ENCODE measurements at places on chromosomes 7 and 10.

DNA sequence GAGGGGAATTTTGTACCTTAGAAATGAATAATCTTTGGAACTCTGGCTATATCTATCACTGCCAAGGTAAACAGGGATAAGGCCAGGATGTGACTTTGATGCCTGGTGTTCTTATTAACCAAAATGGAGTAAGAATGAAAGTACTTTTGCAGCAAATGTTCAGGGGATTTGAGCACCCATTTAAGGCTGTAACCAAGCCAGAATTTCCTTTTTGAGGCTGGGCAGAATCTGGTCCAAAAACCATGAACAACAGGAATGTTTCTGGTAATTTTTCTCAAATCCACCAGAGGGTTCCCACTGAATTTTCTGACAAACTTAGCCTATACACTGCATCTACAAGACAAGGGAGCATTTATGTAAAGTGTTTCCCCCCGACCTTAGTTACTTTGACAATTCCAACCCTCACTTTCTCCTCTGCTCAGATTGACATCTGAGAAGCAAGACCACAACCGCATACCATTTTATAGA, 120.6 kb downstream of the BAMBI start:
- DNase-seq, result no peak

- DNase-seq, result no peak
Measured at GRCh38 chr7:46600340-46600739, 679.3 kb upstream of the IGFBP3 start.

DNA sequence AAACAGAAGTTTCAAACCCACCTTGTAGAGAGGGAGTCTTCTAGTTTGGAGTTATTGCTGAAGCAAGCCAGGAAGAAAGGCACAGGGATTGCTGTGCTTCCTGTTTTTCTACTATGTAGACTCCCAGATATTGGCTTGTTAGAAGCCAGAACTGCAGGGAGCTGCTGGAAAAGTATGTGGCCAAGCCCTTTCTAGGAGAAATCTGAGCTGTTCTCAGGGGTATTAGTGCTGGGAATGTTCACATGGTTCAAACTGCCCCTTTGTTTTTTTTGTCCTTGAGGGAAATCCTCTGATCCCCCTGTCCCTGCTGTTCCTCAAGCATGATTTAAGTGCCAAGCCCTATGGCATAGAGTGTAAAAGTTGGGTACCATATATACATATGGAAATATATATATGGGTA, 184.0 kb downstream of the CCDC7 start:
- DNase-seq, result no peak

DNA sequence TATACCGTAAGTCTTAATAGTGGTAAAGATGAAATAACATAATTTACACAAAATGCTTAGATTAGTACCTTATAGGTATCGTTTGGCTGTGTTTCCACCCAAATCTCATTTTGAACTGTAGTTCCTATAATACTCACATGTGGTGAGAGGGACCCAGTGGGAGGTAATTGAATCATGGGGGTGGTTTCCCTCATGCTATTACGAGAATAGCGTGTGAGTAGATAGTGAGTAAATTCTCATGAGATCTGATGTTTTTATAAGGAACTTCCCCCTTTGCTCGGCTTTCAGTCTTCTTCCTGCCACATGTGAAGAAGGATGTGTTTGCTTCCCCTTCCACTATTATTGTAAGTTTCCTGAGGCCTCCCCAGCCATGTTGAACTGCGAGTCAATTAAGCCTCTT, 426.3 kb upstream of the POT1 start:
- no peak for DNase-seq

GRCh38 chr10:128125416-128125943, 743 bp downstream of the MKI67 start:
- DNase-seq, result no peak

DNA sequence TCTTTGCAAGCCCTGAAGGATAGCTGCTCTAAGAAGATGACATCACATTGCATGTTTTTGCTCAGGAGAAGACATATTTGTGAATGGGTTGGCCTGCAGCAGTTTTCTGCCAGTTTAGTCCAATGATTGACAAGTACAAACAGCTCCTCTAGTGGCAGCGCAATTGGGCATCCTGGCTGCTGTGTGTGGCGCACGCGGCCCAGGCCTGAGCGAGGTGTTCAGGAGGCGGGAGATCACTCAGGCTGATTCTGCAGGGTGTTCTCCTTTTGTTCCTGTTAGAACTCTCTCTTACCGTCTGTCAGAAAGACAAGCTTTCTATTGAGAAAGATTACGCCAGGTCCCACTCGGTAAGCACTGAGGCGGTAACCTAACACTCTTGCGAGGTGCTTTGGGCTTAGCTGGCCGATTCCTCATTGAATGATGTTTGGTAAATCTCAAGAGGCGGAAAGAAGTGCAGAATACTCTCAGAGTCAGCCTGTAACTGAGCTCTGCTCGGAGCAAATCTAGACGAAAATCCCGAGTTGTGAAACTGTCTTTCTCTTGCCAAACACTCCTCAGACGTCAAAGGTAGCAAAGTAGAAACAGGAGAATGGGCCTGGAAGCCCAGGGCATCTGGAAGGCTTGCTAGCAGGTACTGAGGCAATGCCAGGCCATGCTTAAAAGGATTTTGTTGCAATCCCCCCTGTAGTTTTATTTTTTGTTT, 219.2 kb upstream of the BMPER start:
- no peak for DNase-seq

DNA sequence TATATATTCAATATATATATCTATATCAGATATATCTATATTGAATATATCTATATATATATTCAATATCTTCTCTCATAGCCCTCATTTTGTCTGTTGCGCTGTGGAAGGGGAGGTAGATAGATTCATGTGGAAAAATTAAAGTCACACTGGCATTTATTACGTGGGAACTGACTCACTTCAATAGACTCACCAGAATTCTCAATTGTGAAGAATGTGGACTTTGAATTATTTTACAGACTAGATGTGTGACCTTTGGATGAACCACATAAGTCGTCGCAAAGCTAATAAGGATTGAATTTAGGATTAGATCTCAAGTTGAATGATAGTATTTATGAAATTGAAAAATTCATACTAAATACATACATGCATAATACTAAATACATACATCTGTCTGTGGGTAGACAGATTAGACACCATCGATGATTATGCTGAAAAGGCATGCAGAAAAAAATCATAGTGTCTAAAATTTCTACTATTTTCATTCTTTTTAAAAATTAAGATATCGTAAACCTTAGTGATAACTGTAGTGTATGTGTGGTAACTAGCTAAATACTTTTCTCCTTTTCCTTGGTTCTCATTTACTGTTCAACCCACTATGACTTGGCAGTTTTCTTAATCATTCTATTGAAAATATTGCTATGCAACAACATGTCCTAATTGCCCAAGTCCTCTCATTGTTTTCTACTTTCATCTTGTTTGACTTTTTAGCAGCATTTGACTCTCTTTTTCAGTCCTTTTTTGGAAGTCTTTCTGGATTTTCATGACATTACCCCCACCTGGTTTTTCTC, 61.8 kb upstream of the A1CF start:
- DNase-seq, result no peak

DNA sequence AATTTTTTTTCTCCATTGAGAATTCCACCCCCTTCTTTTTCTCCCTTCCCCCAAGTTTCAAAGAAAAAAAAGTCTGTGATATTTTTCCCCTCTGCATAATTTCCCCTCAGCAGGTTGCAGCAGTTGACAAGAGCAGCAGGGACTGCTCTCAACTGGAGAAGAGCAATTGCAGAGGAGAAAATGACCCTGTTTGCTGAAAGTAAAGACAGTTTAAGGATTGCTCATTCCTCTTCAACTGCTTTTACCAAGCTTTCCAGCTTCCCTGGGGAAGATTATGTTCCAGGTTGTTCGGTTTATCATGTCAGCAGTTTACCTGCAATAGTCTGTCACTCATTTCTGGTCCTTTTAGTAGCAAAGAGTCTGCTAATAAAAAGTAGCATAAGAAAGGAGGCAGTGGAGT, 16.2 kb downstream of the AGK start:
- no peak for DNase-seq

- no peak for DNase-seq
Measured at GRCh38 chr7:116674508-116675173, 2.6 kb downstream of the MET start.

DNA sequence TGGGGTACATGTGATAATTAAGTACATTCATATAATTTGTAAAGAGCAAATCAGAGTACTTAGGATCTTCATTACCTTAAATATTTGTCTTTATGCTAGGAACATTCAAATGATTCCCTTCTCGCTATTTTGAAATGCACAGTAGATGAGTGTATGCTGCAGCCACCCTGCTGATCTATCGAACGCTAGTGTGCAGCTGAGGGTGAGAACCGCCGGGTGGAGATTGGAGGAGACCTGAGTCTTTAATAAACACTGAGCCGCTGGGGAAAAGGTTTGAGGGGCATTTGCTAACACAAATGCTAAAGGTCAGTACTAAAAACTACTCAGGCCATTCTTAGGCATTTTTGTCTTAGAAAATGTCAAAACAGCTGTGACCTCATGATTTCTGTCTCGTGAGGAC, 148.0 kb downstream of the DPP6 start:
- DNase-seq, result no peak

DNA sequence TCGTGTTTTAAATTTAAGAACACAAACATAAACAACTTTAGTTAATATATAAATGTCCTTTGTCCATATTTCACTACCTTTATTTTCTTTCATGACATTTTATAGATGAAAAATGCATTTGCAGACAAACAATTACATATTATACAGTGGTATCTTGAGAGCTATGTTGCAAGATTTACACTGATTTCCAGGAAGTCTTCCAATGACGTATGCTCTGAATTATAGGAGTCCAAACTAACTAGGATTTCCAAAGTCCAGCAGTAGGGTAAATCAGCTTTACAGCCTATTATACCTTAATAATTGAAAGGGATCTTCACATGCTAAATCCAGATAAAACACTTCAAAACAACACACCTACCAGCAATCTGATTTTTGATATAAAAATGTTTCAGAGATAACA, 69.4 kb downstream of the HYCC1 start:
- DNase-seq, result no peak

DNA sequence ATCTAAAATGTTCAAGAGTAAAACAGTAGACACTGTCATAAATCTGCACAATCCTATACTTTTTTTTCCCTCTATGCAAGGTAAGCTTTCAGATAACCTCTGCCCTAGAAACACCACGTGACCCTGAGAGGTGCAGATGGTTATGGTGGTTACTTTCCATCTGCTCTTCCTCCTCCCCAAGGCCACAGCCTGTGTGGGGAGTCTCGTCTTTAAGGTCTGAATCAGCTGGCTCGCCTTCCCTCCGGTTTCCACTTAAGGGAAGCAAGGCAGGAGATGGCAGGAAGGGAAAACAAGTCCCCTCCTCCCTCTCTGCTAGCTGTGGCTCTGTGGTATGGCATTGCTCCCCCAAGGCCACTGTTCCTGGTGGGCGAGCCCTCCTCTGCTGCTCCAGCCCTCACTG, 181.8 kb downstream of the GLI3 start:
- DNase-seq, result no peak

- no peak for DNase-seq
Measured at GRCh38 chr7:111931016-111931517, 275.1 kb downstream of the DOCK4 start.

- DNase-seq, result no peak
Measured at GRCh38 chr7:29596593-29597178, 33.1 kb downstream of the PRR15 start.

- no peak for DNase-seq
Measured at GRCh38 chr7:28768577-28769147, 189.5 kb downstream of the TRIL start.

- DNase-seq, result no peak
Measured at GRCh38 chr7:12747687-12748306, 60.4 kb downstream of the ARL4A start.

- DNase-seq, result no peak
Measured at GRCh38 chr7:45873355-45873754, 473 bp upstream of the CCDC201 start.

GRCh38 chr10:72899545-72899944, 6.0 kb downstream of the OIT3 start:
- no peak for DNase-seq

GRCh38 chr10:56472978-56473377, 111.9 kb upstream of the ZWINT start:
- no peak for DNase-seq

GRCh38 chr7:42237811-42238541, 967 bp upstream of the GLI3 start:
- DNase-seq, result no peak

DNA sequence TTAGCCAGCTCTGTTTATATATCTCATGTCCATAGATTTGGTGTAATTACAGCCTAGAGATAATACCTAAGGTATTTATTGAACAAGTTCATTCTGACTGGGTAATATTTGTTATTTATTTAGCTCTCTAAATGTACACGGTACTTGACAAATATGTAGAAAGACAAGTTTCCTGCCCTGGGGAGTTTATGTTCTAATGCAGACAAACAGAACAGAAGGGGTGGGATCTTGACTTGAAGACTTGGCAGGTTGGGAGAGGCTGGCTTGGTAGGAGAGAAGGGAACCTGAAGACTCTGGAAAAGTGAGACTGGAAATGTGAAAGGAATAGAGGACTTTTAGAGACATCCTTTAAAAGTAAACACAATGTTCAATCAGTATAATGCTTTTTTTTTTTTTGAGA, 97.7 kb upstream of the CDK6 start:
- no peak for DNase-seq

DNA sequence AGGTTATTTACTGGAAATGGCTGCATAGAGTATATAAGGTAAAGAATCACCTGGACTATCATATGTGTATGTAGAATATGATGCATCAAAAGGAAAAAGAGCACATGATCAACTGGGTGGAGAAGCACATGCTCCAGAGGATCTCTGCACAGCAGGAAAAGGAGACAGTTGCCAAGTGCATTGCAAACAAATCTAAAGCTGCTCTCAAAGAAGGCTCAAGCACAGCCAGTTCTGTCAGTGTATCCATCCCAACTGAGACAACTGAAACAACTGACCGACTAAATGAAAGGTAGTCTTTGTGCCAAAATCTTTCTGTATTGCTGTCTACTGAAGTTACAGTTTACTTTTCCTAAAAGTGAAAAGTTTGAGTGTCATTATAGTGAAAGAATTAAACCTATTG, 83.2 kb upstream of the SGCE start:
- DNase-seq, result no peak

DNA sequence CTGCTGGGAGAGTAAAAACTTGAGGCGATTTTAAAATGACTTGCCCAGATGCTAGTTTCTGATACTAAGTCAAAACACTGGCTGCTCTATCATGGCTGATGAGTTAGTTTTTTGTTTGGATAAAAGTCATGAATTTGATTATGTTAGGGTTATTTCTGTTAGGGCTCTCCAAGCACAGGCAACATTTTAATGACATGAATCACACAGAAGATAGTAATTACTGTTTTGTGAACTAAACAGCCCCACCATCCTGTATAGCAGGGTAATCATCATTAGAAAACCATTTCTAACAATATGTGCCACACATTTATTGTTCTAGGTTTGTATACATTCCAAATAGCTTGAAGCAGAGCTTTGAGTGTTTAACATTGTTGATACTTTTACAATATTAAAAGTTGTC, 750.3 kb downstream of the ANKRD7 start:
- DNase-seq, result no peak

GRCh38 chr10:27426948-27427467, 77.1 kb upstream of the RAB18 start:
- no peak for DNase-seq
